ENCODE measurements at places on chromosomes 7 and 10.

DNA sequence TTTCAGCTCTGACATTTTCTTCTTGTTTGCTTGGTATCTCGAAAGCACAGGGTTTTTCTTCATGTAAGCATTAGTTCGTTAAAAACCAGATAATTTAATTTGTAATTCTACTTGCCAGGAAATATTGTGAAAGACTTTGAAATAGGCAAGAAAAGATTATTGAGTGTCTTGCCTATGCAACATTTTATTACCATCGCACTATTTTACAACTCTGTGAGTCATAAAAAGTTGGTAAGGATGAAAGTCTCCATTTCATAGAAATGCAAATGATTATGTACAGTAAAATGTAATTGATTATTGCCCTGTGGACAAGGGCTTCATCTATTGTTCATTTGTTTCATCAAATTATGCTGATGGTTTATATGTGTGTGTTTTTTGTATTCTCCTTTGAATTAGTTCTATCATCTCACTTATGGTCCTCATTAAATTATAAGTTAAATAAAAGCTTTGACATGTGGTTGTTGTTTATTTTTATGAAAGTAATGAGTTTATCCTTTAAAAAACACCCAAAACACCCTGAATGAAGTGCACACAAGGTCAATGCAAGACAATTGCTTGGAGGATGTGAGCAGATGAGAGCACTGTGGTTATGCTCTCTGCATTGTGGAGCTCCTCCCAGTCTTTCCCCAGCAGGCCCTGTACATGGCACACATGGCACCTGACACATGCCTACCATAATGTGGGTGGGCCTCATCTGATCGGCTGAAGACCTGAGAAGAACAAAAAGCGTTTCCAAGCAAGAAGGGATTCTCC, 230.8 kb downstream of the CXCL12 start:
- DNase-seq: no peak

DNA sequence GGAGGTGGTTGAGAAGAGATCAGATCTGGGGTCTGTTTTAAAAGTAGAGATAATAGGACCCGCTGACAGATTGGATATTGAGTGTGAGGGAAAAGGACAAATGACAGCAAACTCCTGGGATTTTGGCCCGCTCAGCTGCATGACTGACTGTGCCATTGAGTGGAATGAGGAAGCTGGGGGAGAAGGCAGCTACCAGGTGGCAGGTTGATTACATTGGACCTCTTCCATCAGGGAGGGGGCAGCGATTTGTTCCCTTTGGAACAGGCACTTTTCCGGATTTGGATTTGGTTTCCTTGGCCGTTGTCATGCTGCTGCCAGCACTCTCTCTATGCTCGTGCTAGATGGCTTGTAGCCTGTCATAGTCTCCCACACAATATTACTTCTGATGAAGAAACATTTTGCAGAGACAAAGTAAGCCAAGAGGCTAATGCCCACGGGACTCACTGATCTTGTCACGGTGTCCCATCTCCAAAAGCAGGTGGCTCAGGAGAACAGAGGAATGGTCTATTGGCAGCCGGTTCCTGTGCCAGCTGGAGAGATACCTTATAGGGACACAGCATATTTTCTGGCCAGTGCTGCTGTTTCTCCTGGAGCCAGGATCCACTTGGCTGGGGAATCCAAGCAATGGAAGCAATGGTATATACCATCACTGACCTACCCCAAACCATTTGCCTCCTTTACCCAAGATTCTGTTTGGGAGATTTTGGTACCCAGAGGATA, 69.1 kb upstream of the WAC start:
- no peak for DNase-seq

DNA sequence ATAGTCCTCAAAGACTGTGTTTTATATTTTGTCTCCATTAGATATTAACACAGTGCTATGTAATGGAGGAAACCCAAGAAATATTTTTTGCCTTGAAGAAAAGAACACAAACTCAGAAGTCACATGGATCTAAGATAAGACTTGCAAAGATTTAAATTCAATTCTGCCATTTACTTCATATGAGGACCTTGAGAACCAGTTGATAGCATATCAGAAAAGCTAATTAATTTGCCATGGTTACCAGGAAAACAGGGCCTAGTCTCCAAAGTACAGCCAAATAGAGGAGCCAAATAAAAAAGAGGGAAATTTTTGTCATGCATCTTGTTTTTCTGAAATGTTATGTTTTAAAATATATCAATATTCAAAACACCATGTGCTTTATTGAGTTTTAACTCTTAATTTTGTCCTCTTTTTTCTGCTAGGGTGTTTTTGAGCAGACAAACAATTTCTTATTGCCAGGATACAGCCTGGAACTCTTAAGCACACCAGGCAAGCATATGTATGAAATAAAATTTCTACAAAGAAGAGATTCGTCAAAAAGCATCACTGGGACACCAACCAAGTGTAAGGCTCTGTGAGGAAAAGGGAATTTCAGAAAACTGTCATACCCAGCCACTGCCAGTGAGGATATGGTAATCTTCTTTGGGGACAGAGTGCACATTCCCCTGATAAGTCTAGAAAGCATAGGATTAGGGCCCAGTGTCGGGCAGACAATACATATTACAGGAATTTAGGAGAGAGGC, 10.6 kb upstream of the TOMM7 start:
- no peak for DNase-seq

- DNase-seq: no peak
These were observed 316.2 kb upstream of the SHH start for GRCh38 chr7:156128496-156128895.

- DNase-seq: no peak
These were observed 275.9 kb downstream of the PRPF18 start for GRCh38 chr10:13862546-13863233.

- DNase-seq: no peak
These were observed 17.9 kb upstream of the ACSM6 start for GRCh38 chr10:95176101-95176500.

GRCh38 chr7:90747516-90747915, 151.4 kb downstream of the CDK14 start:
- DNase-seq: no peak
